Cardiac septum (tissue), 1 donor: ENCODE measurements at places on chromosomes 3 and 15.

- DNase-seq, result peak; percentile 76
Observed at GRCh38 chr3:136818191-136818768, 646 bp upstream of the SLC35G2 start.

DNA sequence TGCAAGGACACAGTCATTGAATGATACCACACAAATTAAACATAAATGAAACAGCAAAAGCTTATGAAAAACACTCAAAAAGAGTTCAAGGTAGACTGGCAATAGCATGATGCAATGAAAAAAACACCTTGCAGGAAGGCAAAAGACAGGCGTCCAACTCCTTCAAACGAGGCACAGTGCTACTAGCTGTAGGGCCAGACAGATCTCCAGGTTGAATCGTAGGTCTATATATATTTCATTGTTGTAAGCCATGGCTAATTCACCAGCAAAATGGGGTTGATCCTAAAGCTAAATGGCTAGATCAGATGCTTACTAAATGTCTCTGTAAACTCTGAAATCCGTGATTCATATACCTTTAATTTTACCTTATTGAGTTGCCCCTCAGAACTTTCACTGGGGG, 94.2 kb downstream of the THRB start:
- DNase-seq, result no peak

DNA sequence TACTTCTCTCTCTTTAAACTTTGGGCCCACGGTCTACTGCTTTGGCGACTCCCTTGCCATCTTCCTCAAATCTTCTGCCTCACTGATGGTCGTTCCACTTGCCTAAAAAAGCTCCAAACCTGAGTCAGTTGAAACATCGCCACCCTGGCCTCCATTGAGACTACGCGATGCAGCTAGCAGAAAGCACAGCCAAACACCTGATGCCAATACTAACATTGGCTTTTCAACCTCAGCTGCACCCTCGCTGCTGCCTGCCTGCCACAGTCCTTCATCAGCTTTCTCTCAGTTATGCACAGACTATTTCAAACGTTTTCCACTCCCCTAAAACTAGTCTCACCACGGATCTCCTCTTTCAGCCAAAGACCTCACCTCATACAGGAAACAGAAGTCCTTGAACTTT, 214.2 kb upstream of the TMCO5A start:
- no peak for DNase-seq

DNA sequence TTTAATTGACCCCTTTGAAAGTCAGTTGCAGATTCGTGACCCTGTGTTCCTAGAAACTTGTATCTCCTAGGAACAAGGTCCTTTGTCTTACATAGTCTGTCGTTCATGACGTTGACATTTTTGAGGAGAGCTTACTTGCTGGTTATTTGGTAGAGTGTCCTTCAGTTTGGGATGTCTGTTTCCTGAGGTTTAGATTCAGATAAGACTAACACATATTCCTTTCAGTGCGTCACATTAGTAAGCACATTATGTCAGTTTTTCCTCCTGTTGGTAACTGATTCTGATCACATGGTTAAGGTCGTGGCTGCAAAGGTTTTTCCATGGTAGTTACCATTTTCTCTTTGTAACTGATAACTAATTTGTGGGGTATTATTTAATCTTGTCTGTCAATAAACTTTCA, 80.8 kb downstream of the PCCB start:
- DNase-seq, result no peak

DNA sequence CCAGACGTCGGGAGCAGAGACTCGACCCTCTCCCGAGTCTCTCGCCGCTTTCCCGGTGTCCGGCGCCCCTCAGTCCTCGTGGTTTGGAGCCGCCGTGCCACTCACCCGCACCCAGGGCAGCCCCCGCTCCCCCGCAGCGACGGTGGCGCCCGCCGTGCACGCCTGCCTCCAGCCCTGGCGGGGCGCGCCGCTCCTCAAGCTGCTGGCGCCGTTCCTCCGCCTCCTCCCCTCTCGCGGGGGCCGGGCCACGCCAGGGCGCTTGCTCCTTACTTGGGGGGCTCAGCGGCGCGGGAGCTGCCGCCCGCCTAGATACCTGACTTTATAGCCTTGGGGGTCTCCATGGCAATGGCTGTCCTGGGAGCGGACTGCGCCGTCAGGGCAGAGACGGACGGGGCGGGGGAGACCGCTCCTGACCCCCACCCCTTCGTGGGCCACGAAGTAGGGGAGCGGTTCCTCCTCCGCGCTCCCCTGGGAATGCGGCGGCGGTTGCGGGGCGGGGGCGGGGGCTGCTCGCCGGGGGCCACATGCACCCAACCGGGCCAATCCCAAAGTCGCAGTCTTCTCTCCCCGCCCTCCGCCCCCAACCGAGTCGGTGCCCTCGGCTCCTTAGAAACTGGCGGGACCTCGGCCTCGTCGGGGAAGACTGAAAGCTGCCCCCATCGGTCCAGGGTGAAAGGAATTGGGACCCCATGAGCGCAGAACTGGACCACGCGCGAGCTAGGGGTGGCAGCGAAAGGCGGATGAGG, at the start of gene ANKRD63:
ANKRD63 (minus strand) TSS at position 196 of the 746 bp plus-strand sequence. CDS start 478 bp downstream, outside the sequence.
- no peak for DNase-seq

DNA sequence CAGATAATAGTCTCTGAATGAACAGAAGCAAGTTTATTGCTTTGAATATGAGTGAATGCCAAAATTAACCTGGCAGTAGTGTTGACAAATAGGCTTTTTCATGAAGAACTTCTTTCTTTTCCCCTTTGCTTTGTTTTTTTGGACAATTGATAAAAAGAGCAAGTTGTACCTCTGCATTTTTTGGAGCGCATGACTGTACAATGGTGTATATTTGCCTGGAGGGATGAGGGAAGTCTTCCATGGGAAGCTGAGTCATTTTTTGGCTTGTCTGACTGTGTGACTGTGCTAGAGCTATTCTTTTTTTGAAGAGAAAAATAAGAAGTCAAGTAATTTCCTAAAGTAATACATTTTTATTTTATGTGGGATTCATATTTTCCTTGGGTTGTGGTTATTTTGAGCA, 186.9 kb downstream of the KLHL25 start:
- no peak for DNase-seq

GRCh38 chr15:100476805-100477204, 51.9 kb downstream of the CERS3 start:
- no peak for DNase-seq

DNA sequence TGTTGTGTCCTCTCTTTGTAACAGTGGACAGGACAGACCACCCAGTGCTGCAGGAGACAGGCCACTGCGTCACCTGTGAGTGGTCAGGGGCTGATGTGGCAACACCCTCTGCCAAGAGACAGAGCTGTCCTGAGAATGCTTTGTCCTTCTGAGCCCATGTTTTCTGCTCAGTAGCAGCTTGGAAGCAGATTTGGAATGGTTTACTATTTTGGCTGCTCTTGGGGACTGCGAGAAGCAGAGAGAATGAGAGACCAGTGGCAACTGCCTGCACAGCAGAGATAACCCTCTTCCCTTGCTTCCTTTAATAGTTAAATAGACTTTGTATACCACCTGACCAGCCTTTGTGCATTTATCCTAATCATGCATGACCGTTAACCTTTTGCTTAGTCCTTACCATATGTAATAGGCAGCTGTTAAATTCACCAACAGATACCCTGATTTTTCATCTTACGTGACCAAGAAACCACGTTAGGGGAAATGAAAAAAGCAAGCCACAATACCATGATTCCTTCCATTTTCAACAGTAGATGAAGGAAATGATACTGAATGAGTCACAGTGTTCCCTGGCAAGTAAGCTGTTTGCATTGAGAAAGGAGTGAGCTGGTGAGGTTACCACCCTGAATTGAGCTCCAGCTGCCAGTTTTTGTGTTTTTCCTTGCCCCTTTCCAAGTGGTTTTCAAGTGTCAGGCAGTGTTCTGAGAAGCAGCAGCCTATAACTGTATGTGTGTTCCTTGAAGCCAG, 35.5 kb downstream of the B3GALNT1 start:
- DNase-seq, result no peak

- no peak for DNase-seq
Observed at GRCh38 chr3:103873021-103873420, 1438.2 kb downstream of the ZPLD1 start.

DNA sequence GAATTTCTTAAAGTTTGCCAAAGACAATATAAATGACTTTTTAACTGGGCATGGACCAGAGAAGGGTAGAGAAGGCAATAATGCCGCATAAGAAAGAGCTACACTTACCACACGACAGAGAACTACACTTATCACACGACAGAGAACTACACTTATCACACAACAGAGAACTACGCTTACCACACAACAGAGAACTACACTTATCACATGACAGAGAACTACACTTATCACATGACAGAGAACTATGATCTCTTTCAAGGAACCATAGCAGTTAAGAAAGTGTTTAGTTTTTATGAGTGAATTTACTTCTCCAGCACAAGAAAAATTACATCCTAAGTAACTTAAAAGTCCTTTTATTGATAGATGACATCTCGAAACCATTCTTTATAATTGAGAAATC, 32.0 kb downstream of the DCUN1D1 start:
- DNase-seq, result no peak

- DNase-seq, result no peak
Observed at GRCh38 chr3:44827196-44827595, 34.5 kb upstream of the TMEM42 start.

DNA sequence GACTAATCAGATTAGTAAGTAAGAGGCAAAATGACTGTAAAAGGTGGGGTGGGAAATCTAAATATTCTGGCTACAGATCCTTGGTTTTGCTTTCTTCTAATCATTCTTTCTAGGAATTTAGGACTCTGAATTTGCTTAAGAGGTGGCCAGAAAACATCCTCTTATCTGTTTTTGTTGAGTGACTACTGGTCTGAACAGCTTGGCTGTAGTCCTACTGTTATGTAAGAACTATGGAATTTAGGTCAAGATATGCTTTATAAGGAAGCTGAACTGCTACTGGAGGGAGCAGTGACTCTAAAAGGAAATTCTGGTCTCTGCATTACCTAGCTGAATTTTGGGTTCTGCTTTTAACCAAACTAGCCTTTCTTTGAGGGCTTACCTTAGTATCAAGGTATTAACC, 33.5 kb upstream of the CSPG5 start:
- no peak for DNase-seq

- no peak for DNase-seq
Observed at GRCh38 chr3:29887451-29887850, 606.6 kb downstream of the RBMS3 start.

GRCh38 chr3:117512975-117513374, 803.4 kb downstream of the TUSC7 start:
- DNase-seq, result no peak

DNA sequence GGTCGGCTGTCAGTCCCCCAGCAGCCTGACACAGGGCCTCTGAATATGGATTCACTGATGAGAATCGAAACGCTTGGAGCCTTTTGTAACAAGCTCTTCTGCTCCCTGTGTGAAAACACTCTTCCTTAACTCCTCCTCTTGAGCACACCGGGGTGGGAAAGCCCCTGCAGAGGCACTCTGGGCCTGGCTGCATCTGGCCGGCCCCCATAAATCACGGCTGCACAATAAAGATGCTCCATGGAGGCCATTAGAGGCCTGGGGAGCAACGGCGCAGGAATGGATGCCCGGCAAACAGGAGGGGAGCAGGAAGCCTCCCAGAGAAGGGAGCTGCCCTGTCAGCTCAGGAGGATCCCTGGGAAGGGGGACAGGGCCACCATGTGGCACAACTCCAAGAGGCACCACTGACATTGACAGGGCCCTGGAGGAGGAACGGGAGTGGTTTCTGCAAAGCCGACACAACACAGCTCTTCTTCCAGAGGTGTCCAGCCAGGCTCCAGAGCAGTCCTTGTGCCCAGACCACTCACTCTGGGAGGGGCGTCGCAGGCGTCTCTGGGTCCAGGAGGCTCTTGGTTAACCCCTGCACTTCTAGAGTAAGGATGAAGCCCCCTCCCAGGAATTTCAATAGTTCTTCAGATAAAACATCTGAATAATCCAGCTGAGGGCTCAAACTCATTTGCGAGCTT, 509.3 kb upstream of the PPP2R3A start:
- no peak for DNase-seq

DNA sequence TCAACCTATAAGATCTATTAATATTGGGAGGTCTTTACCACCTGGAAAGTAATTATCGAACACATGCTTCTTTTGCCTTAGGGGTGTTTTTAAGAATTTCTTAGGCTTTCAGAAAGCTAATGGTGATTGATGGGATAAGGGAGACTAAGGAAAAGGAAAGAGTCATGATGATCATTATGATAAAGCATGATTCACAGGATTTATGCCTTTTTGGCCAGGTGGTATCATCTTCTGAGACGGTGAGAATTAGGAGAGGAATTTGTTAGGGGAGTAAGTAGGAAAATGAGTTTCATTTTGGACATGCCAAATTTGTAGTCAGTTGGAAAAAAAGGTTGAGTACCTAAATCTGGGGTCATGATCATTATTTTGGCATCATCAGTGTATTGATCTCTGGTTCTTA, 8.9 kb downstream of the ARMC8 start:
- no peak for DNase-seq

DNA sequence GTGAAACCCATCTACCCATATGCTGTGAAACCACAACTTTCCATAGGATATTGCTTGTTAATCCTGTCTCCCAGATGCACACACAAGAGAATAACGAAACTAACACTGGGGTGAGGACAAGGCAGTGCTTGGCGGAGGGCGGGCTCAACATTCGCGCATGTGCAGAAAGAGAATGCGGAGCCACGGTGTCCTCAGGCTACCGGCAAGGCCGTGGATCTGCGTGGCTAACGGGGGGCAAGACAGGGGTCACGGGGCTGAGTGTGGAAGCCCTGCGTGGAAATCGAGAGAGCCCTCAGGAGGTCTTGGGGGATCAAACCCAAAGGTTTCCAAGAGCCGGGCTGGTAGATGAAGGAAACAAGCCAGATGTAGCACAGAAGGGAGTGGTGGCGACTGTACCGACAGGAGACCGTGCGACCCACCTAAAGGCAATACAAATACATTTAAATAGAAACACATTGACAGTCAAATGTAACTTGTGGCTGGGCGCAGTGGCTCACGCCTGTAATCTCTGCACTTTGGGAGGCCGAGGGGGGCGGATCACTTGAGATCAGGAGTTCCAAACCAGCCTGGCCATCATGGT, 48.5 kb upstream of the TRA2B start:
- no peak for DNase-seq

- no peak for DNase-seq
Observed at GRCh38 chr3:17656264-17656663, 86.2 kb downstream of the TBC1D5 start.

DNA sequence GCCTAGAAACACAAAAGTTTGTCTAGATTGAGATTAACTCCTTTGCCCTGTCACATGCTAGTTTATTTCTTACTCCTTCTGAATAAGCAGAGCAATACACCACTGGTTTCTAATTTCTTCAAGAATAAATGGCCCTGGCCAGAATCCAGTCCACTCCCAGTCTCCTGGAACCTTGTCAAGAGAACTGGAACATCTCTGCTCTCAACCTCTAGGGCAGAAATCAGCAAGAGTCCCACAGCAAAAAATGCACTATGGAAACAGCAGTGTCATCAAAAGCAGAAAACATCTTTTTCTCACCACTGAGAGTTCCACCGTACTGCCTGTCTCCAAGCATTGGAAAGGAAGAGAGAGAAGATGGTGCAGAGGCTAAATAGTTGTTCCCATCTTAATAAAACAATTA, 35.9 kb upstream of the PPP2R3A start:
- DNase-seq, result no peak

DNA sequence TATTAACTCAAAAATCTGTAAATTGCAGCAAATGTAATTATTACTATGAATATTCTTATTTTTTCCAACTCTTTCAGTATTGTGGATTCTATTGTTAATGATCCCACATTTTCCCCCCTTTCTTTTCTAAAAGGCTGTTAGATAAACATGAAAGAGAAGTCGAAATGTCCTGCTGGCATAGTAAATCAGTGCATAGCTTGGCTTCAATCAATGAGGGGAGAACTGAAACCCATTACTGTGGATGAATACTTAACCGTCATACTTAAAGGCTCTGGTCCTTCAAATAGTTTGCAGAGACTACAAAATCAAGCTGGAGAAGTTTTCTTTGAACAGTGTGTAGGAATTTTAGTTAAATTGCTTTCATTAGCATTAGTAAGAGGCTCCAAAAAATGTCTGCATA, 667.9 kb downstream of the CADM2 start:
- DNase-seq, result no peak
